Stimulated activated CD4-positive, alpha-beta T cell treated with anti-CD3 and anti-CD28 coated beads, Interleukin-2, amount 100 ng/mL, for 4 hours (primary cell): ENCODE measurements at places on chromosomes 7 and 10.

GRCh38 chr10:130844310-130844709 lies 467.2 kb downstream of the TCERG1L start:
- DNase-seq: no peak

DNA sequence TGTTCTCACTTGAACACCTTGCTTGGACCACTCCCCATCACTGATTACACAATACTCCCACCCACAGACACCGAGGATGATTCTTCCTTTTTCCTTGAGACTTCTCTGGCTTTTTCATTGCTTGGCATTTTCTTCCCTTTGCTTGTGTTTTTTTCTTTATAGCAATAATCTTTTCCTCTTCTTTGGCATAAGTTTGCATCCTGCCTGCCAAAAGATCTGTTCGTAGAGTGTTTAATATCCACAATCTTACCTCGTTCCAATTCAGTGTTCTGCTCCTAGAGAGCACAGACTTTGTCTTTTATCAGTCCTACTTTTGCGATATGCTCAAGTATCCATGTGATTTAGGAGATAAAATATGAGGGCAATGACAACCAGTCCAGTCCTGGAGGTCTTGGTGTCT lies 303.3 kb upstream of the CDC14C start:
- DNase-seq: no peak

- no peak for DNase-seq
These were observed 1.1 kb downstream of the PLXDC2 start for GRCh38 chr10:19817231-19817933.

- DNase-seq: no peak
These were observed 20.6 kb upstream of the KDM7A start for GRCh38 chr7:140197218-140197890.

DNA sequence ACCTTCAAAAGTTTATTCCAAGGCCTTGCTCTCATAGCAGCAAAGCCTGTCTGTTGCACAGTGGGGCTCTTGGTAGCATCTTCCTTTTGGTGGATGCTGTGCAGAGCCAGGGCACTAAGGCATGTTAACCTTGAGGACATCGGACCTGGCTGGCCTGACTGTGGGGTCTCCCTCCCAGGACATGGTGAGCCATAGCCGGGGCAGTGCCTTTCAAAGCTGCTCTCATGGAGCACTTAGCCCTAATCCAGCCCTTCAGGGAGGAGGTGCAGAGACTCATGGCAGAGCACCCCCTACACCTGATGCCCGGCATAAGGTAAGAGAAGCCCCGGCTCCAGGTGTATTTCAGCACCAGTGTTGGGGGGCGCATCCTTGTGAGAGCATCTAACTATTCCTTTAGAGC lies 941.4 kb upstream of the ZNF722 start:
- DNase-seq: no peak

- DNase-seq: peak; percentile 22
These were observed 12.6 kb upstream of the ARL4A start for GRCh38 chr7:12674861-12675260.

GRCh38 chr7:16320099-16320660 lies 101.2 kb downstream of the CRPPA start:
- DNase-seq: no peak

DNA sequence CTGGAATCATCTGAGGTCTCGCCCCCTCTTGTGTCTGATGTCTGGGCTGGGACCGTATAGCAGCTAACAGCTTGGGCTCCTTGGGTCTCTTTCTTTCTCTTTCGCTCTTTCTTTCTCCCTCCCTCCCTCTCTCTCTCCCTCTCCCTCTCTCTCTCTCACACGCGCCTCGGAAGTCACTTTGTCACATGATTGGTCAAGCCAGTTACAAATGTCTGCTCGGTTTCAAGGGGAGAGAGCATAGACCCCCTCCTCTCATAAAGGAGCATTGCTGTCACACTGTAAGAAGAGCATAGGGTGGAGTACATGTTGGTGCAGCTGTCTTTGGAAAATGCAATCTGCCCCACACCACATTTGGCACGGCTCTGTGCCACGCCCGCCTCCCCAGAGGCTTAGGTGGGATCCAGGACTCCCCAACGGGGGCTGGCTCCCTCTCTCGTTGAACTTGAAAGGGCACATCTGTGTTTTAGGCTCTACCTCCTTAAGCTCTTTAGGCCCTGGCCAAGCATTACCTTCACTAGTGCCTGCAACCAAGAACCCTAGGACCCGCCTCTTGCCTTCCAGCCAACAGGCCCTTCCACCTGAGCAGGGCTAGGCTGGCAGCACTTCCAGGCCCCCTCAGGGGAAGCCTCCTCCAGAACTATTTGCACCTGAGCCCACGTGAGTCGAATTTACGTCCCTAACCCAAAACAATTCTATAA lies 61.9 kb upstream of the CACUL1 start:
- no peak for DNase-seq
